ENCODE measurements at places on chromosomes 16 and 17.

- no peak for DNase-seq
These were observed 4.6 kb upstream of the PIEZO1 start for GRCh38 chr16:88789594-88789993.

GRCh38 chr17:81939881-81940385 lies 2.8 kb upstream of the PYCR1 start:
- no peak for DNase-seq

- no peak for DNase-seq
These were observed 38.8 kb upstream of the ANKFN1 start for GRCh38 chr17:56114469-56114868.

GRCh38 chr17:17892731-17893130 lies 55.9 kb upstream of the SREBF1 start:
- no peak for DNase-seq

DNA sequence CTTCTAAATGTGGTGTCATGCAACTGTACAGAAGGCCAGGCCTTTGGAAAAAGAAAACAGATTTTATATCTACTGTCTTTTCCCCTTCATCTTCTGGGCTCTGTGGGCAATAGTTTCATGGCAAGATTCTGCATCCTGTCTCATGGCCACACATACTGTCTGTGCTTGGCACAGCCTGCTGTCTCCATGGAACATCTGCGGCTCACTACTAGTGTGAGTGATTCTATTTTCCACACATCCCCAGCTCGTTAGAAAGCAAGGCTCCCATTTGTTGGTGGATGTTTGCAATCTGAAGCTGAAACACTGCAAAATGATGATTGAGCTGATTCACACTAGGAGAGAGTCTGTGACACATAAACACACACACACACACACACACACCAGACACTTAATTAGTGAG lies 32.4 kb downstream of the CACNG3 start:
- no peak for DNase-seq

GRCh38 chr17:77546772-77547241 lies 406.0 kb downstream of the SEC14L1 start:
- DNase-seq = no peak

DNA sequence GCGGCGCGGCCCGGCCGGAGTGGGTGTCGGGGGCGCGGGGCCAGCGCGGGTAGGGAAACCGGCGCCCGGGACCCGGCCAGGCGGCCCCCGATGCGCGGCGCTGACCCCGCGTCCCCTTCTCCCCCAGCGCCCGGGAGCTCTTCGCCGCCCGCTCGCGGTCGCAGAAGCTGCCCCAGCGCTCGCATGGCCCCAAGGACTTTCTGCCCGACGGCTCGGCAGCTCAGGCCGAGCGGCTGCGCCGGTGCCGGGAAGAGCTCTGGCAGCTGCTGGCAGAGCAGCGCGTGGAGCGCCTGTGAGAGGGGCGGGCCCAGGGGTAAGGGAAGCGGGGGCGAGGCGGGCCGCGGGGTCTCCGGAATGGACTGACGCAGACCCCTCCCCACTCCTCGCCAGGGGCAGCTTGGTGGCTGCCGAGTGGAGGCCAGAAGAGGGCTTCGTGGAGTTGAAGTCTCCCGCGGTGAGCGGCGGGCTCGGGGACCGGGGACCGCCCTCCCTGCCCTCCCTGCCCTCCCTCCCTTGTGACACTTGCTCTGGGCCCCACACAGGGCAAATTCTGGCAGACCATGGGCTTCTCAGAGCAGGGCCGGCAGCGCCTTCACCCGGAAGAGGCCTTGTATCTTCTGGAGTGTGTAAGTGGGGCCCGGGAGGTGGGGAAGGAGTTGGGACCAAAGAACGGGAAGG lies 430 bp downstream of the TSEN54 start:
- peak; percentile 49 for DNase-seq

- peak; percentile 67 for DNase-seq
These were observed 69.9 kb downstream of the IRX5 start for GRCh38 chr16:55000595-55000994.

DNA sequence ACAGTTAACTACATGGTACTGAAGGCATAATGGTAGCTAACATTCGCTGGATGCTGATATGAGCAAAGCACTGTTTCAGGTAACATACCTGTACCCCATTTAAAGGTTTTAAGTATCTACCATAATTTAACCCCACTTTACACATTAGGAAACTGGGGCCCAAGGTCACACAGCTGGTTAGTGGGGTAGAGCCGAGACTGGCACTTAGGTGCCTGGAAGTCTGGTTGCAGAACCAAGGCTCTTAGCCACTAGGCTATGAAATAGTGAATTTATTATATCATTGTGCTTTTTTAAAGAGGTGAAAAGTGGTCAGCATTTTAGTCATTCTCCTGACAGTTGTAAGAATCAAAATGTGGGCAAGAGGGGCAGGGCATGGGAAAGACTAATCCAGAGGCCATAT lies 25.2 kb downstream of the SIAH1 start:
- DNase-seq = no peak

- DNase-seq = no peak
These were observed 39.3 kb downstream of the TADA2A start for GRCh38 chr17:37446027-37446426.

GRCh38 chr17:54969658-54970572 lies 1.4 kb downstream of the STXBP4 start:
- no peak for DNase-seq

- DNase-seq = no peak
These were observed 9.0 kb upstream of the SPATA32 start for GRCh38 chr17:45270828-45271418.
